ENCODE measurements at places on chromosomes 4 and X.

GRCh38 chrX:41022566-41022965 is 62.7 kb upstream of the USP9X start:
- no peak for DNase-seq

DNA sequence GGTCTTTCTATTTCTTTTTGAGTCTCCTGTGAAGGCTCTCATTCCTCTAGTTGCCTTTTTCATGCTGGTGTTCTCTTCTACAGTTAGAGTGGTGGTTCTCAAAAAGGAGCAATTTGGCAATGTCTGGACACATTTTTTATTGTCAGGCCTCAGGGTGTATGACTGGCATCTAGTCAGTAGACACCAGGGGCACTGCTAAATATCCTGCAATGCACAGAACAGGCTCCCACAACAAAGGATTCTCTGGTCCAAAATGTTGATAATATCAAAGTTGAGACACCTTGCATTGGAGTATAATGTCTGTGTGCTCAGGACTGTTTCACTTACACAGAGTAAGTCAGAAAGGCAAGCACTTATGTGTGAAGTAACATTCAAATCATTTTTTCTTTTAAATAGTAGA is 1360.7 kb downstream of the ADGRL3 start:
- no peak for DNase-seq

- DNase-seq: peak; percentile 29
Observed at GRCh38 chr4:139144161-139144859, 32.7 kb downstream of the ELF2 start.

DNA sequence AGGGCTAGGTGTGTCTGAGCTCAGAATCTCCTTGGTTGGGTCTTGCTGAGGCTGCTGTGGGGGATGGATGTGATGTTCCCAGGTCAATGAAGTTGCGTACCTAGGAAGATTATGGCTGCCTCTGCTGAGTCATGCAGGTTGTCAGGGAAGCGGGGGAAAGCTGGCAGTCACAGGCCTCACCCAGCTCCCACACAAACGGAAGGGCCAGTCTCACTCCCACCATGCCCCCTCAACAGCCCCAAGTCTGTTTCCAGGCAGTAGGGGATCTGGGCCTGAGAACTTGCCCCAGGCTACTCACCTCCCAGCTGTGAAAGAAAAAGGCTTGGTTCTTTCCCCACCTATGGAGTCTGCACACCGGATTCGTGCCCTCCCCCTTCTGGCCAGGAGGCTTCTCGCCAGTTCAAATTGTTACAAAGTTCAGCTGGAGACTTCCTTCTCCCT is 72.9 kb downstream of the WDR44 start:
- DNase-seq: no peak

DNA sequence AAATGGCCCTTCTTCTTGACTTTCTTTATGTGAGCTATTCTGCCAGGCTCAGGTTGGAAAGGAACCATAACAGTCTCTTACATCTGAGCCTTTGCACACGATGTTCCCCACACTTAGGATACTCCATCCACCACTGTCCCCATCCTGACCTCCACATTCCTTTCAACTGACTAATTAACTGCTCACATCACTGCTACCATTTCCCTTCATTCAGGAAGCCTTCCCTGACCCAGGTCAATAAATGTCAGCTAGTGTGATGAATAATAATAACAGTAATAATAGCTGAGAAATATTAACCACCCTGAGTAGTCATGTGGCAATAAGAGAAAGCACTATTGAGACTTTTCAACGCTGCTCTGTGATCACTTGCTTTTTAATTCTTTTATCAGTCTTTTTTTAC is 291.7 kb downstream of the KCNIP4 start:
- no peak for DNase-seq

DNA sequence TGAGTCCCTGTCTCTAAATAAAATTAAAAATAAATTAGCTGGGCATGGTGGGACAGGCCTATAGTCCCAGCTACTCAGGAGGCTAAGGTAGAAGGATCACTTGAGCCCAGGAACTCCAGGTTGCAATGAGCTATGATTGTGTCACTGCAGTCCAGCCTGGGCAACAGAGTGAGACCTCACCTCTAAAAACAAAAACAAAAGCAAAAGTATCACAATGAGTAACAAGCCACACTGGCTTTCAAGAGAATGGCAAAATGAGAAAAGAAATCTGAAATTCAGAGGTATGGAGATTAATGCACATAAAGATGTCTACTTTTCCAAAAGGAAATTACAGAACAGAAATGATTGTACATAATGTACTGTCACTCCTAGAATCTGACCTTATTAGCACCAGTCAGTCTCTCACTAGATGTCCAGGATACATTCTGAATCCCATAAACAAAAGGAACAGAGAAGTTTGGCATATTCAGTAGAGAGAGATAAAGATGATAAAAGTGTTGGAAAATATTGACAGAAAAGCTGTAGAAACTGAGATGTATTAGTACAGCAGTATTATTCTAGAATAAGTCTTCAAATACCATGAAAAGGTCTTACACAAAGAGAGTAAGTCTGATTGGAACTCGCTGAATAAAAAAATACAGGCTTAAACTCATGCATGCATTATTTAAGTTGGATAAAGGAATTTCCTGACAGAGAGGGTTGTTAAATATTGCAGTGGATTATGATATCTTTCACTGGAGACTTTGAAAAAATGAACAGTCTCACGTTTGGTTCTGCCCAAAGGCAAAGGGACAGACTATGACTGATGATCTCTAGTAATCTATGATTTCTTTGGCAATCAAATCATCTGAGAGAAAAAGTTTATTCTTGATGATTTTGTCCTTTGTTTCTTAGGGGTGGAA is 102.5 kb downstream of the SH3RF1 start:
- no peak for DNase-seq

DNA sequence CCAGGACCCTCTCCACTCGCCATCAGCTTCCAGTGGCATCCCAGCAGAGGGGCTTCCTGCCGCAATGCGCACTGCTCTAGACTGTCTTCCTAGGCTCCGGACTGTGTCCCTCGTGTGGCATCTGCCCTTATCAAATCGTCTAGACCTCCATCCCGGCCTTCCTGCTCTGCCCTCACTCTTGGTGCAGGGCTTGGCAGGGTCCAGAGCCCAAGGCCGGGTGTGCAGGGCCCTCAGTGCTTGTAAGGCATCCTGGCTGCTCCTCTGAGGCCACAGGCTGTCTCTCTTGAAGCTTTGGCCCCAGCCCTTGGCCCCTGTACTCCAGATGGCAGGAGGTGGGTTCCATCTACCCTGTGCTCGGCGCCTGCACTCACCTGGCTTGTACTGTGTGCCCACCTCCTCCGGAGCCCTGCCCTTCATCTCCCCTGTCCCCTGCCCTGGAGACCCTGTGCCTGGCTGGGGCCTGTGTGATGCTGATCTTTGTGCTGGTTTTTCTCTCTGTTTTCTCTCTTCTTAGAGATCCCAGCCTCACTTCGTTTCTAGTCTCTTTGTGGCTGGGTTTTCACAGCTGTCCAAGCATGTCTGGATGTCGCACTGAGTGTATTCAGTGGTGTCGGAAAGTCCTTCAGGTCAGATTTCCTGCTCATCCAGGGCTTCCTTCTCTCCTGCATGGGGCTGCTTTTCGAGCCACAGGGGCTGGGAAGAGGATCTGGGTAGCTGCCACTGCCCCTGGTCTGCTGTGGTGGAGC is 3.7 kb upstream of the TREX2 start:
- DNase-seq: no peak

- no peak for DNase-seq
Observed at GRCh38 chr4:76430519-76431388, 4.3 kb upstream of the SHROOM3 start.
